ENCODE measurements at places on chromosomes 5 and 9. TPM values are rescaled to one million over a fixed set of nuclear protein-coding genes. Genes with fewer than 3 reads are reported as not detected.
A peak's percentile ranks its signal among the peaks of the same experiment; 100 is the strongest.

Gene HEMGN
- 1.0 TPM for total RNA-seq

Gene PPP1R26
- 30.9 TPM for total RNA-seq

Gene PRRC2B
- total RNA-seq = 187 TPM

Gene SLC23A1
- total RNA-seq = 1.8 TPM

Gene CRB2
- total RNA-seq = not detected

Gene CCDC152
- total RNA-seq = 0.43 TPM

Gene P4HA2
- total RNA-seq = 37.7 TPM

Gene SPATA31C1
- not detected for total RNA-seq

Gene RAB3C
- total RNA-seq = 0.09 TPM

Gene PDE6A
- not detected for total RNA-seq

Gene PCDHB7
- 1.4 TPM for total RNA-seq

DNA sequence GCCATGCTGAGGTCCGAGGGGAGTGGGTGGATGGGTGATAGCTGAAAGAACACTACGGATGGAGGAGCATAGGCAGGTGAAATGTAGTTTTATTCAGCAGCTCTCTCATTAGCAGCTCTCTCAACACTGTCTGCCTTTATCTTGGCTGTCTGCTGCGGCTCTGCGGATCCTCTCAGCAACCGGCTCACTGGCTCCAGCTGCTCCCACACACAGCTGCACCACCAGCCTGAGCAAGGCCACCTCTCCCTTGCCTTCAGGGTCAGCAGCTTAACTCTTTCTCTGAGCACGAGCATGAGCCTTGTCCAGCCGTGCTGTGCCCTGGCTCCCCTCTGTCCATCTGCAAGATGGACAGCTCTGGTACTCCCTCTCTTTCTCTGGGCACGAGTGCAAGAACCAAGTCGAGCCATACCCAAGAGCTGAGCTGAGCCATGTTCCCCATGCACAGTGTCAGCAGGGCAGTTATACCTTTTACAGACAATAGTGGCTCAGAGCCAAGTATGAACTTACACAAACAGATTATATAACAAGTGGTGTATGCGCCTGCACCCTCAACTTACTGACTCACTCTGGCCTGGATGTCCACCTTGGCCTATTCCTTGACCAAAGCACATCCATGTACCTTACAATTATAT lies 108.5 kb downstream of the MACIR start:
- peak; percentile 11 for DNase-seq
- H3K4me1 ChIP-seq = no peaks in the 10 kb centered on the region
- H3K27ac ChIP-seq = no peak overlapping the region
- H3K36me3 ChIP-seq = no peaks in the 10 kb centered on the region
- H3K27me3 ChIP-seq = no peaks in the 10 kb centered on the region

DNA sequence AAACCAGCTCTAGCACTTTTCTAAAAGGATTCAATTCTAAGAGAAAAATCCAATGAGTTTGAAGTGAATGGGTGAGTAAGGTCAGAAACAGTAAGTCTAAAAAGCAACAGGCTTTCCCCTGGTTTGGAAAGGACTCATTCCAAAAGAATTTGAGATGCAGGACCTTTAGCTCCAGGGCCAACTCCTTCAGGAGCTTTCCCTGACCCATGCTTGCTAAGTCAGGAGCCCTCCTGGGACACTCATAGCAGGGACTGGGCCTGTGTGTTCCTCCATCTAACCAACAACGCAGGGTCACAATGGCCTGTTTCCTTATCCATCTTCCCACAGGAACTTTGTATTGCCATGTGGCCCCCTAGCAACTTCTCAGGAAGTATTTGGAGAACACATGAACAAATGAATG lies 198.8 kb downstream of the FRMD3 start:
- no peak overlapping the region for H3K27ac ChIP-seq
- no peaks in the 10 kb centered on the region for H3K36me3 ChIP-seq
- no peaks in the 10 kb centered on the region for H3K4me1 ChIP-seq
- H3K27me3 ChIP-seq = no peaks in the 10 kb centered on the region

GRCh38 chr9:37678789-37679273 lies 28.1 kb downstream of the FRMPD1 start:
- no peaks in the 10 kb centered on the region for H3K36me3 ChIP-seq
- H3K4me3 ChIP-seq = no peak overlapping the region
- no peak for DNase-seq
- no peaks in the 10 kb centered on the region for H3K4me1 ChIP-seq
- H3K27ac ChIP-seq = no peak overlapping the region

DNA sequence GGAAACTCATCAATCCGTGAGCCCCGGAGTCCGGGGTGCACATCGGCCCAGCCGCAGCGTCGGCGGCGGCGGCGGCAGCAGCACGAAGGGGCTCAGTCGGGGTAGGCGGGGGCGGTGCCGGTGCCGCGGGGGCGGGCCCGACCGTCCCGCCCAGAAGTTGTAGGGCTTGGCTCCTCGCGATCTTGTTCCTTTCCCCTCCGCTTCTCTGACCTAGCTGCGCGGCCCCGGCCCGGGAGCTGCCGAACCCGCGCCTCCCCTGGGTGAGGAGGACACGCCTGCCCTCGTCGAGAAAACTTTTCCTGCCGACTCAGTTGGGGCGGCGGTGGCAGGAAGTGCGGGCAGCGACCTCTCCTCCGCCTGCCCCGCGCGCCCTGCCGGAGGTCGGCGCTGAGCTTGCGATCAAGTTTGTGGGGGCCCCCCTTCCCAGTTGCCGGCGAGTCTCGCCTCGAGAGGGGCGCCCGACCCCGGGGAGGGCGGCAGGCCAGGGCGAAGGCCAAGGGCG lies at the start of gene MAN2A1:
MAN2A1 (plus strand) TSS at position 188 of the 502 bp plus-strand sequence. CDS start 491 bp downstream, outside the sequence.
- no peaks in the 10 kb centered on the region for H3K27me3 ChIP-seq
- peaks cover 24% of the 10 kb centered on the region for H3K4me1 ChIP-seq
- peak within 1 kb of the TSS; percentile 67 for H3K4me3 ChIP-seq
- peak within 1 kb of the TSS; percentile 97 for H3K27ac ChIP-seq
- DNase-seq = peak; percentile 96

DNA sequence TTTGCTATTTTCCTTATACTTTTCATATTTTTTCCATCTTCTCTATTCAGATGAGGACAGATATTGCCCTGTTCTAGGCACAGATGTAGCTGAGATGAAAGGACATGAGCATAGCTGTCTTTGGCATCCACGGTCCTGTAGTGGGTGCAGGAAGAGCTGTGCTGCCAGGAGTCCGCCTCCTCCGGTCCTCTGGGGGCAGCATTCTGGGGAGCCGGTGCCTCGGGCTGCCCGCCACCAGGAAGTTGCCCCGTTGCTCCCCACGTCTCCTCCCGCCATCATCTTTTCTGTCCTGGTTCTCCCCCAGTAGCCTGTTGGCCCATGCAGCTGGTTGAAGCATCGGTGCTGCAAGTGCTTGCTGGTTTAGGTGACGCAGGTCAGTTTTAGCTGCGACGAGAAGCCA lies 170.0 kb upstream of the IRX4 start:
- H3K27ac ChIP-seq = no peak overlapping the region
- no peak for DNase-seq
- H3K27me3 ChIP-seq = no peaks in the 10 kb centered on the region
- no peak overlapping the region for H3K4me3 ChIP-seq
- no peaks in the 10 kb centered on the region for H3K36me3 ChIP-seq

- H3K4me3 ChIP-seq = no peak overlapping the region
- H3K36me3 ChIP-seq = no peaks in the 10 kb centered on the region
- no peak overlapping the region for H3K27ac ChIP-seq
- DNase-seq = no peak
- no peaks in the 10 kb centered on the region for H3K4me1 ChIP-seq
These were observed 177.1 kb downstream of the PIK3R1 start for GRCh38 chr5:68392617-68393016.

DNA sequence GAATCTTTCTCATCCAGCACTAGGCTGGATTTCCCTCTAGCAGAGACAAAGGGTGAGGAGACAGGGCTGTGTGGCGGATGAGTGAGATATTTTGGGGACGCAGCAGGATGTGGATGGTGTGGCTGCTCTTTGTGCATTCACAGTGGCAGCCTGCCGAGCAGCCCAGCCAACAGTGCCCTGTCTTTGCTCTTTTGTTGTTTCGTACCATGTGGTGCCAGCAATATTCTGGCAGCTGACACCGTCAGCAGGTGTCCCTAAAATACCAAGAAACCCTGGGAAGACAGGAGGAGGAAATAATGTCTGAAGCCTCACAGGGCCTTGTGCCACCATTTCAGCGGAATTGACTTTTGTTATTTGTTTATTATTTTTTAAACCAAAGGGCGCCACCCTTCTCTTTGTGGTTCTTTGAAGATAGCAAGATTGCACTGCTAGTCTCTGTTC lies 141.4 kb downstream of the CCDC192 start:
- no peaks in the 10 kb centered on the region for H3K36me3 ChIP-seq
- H3K4me3 ChIP-seq = no peak overlapping the region

DNA sequence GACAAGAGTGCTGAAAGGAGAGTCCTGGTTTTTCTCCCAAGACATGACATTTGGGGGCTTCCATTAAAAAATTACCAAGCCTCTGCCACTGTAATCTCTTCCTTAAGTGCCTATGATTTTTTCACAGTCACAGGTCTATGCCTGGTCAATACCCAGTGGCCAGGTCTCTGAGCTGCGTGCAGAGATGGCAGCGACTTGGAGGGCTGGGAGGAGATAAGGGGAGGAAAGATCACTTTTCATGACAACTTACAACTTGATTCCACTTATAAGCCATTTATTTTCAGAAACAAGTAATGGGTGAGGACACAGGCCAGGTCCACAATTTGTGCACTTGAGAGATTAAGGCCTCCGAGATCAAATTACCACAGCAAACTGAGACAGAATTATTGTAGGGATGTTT lies 1.9 kb upstream of the PCDHAC2 start:
- no peaks in the 10 kb centered on the region for H3K27me3 ChIP-seq
- no peaks in the 10 kb centered on the region for H3K36me3 ChIP-seq
- no peak overlapping the region for H3K4me3 ChIP-seq
- no peak for DNase-seq

- no peaks in the 10 kb centered on the region for H3K4me1 ChIP-seq
- DNase-seq = peak; percentile 10
- no peaks in the 10 kb centered on the region for H3K27me3 ChIP-seq
These were observed 694.8 kb downstream of the SEMA5A start for GRCh38 chr5:8851101-8851500.

GRCh38 chr5:109748546-109748945 lies 58.8 kb downstream of the MAN2A1 start:
- H3K4me1 ChIP-seq = peaks cover 5% of the 10 kb centered on the region
- H3K27ac ChIP-seq = no peak overlapping the region
- H3K36me3 ChIP-seq = no peaks in the 10 kb centered on the region
- no peak overlapping the region for H3K4me3 ChIP-seq

- H3K27me3 ChIP-seq = no peaks in the 10 kb centered on the region
- H3K36me3 ChIP-seq = no peaks in the 10 kb centered on the region
- no peaks in the 10 kb centered on the region for H3K4me1 ChIP-seq
These were observed 293.4 kb downstream of the EDIL3 start for GRCh38 chr5:84091127-84091799.

GRCh38 chr5:1789834-1790471 lies 9.7 kb downstream of the MRPL36 start:
- H3K4me1 ChIP-seq = no peaks in the 10 kb centered on the region
- no peaks in the 10 kb centered on the region for H3K27me3 ChIP-seq
- no peaks in the 10 kb centered on the region for H3K36me3 ChIP-seq
- no peak overlapping the region for H3K4me3 ChIP-seq
- DNase-seq = no peak
- H3K27ac ChIP-seq = no peak overlapping the region

GRCh38 chr9:18601026-18601425 lies 127.1 kb downstream of the ADAMTSL1 start:
- H3K27ac ChIP-seq = no peak overlapping the region
- no peaks in the 10 kb centered on the region for H3K4me1 ChIP-seq
- H3K36me3 ChIP-seq = no peaks in the 10 kb centered on the region
- DNase-seq = no peak
- no peaks in the 10 kb centered on the region for H3K27me3 ChIP-seq
- no peak overlapping the region for H3K4me3 ChIP-seq

DNA sequence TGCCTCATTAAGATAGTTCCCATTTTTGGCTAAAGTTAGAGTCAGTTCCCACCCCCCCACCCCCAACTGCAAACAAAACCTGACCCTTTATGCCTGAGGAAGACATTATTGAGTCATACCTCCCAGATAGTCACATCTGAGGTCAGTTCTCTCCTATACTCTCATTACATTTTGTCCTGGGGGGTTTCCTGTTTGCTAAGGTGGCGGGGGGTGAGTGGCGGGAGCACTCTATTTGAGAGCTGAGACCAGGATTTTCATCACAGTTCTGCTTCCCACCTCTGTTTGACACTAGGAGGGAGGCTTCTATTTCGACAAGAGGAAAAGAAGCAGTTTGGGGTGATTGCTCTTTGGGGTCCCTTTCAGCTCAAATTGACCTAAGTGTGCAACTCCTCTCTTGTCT lies 59.4 kb upstream of the ICE1 start:
- H3K4me3 ChIP-seq = no peak overlapping the region
- no peak overlapping the region for H3K27ac ChIP-seq
- no peak for DNase-seq

DNA sequence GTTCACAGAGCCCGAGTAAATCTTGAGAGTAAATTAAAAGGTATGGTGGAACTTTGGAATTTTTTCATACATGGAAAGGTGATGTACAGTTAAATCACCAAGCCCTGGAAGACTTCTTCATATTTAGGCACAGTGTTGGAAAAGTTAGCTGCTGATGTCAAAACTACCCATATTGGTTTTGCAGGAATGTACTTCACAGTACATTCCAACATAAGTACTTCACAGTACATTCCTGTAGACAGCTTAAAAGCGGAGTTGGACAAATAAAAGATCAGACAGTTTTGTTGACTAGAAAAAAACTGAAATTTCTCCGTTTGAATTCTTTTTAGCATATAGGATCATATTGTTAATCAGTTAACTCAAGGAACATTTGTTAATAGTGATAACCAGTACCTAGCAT lies 1.8 kb downstream of the RANBP17 start:
- H3K27me3 ChIP-seq = no peaks in the 10 kb centered on the region
- H3K36me3 ChIP-seq = no peaks in the 10 kb centered on the region
- H3K27ac ChIP-seq = no peak overlapping the region
- H3K4me1 ChIP-seq = no peaks in the 10 kb centered on the region
- no peak overlapping the region for H3K4me3 ChIP-seq

All from upper lobe of left lung (tissue), 6 donors.